OCI-LY7 (cell line): ENCODE measurements at places on chromosomes 5 and 9. TPM values are rescaled to one million over a fixed set of nuclear protein-coding genes. Genes with fewer than 3 reads are reported as not detected.
A peak's percentile ranks its signal among the peaks of the same experiment; 100 is the strongest.

DNA sequence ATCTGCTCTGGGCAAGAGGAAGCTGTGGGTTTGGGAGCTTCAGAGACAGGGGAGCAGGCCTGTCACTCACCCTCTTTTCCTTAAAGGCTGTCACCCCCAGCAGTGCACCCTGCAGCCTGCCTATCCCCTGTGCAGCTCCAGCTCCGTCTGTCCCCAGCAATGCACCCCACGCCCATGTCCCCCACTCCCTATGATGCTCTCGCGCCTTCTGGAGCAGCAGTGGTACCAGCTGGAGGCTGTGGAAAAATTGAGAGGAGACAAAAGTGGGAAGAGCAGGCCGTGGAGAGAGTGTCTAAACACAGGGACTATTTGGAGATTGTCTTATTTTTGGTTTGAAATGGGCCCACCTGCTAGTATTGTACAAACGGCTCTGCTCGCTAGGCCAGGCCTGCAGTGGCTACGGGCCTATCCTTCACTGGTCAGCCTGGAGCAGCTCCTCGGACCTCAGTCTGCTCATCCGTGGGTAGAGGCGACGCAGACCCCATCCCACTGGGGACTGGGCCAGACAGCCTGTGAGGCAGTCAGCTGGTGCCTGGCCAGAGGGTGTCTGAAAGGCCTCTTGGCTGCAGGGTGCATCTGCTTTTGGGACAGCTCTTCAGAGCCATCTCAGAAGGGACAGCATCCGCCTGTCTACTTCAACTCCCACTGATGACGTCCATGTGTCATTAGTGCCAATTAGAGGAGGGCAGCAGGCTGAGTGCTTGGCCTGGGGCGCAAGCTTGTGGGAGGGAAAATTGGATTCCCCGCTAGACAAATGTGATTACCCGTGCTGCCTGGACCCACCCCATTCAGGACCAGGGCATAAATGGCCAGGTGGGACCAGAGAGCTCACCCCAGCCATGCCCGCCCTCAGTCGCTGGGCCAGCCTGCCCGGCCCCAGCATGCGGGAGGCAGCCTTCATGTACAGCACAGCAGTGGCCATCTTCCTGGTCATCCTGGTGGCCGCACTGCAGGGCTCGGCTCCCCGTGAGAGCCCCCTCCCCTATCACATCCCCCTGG lies at the start of gene DBH:
Gene DBH (plus strand): TSS at position 831 of the 999 bp plus-strand sequence. CDS start 9 bp downstream, at position 840.
- no peak for DNase-seq

Gene AGXT2
- total RNA-seq, result not detected in 2 replicates

- no peak for DNase-seq
Observed at GRCh38 chr5:107272509-107272908, 398.2 kb downstream of the EFNA5 start.

Gene GLRA1
- total RNA-seq, result not detected in 2 replicates

GRCh38 chr9:109118808-109119438 lies 824 bp downstream of the TMEM245 start:
- DNase-seq, result no peak

Gene KIF12
- total RNA-seq, result not detected in 2 replicates

Gene FCN2
- total RNA-seq, result not detected in 2 replicates

- DNase-seq, result no peak
Observed at GRCh38 chr5:112512901-112513300, 93.8 kb upstream of the EPB41L4A start.

Gene DRD1
- total RNA-seq, result not detected in 2 replicates

DNA sequence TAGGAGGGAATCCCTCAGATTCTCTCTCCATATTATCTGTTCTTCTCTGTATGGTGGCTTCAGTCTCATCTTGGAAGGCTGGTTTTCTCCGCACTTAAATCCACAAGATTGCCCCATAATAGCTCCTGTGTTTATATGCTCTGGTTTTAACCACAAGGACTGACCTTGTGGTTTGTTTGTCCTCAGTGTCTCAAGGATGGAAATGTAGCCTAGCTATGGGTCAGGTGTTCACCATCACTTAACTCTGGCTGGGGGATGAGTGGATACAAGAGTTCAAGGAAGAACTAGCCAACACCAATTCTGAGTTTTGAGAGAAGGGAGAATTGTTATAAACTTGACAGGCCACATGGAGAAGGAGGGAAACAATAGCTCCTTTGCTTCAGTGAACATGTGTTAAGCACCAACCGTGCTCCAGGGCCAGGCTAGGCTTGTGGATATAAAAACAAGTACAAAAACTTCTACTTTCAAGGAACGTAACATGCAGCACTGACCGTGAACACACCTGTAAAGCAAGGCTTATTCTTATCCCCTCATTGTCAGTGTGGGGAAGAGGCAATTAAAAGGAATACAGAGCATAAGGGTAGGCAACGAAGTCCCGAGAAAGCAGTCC lies 75.6 kb upstream of the VLDLR start:
- DNase-seq, result no peak

Gene ADGRV1
- not detected in 2 replicates for total RNA-seq

- no peak for DNase-seq
Observed at GRCh38 chr9:28915202-28915930, 1342.1 kb upstream of the C9orf72 start.

- no peak for DNase-seq
Observed at GRCh38 chr9:98890256-98890655, 53.5 kb upstream of the COL15A1 start.

Gene MCC
- total RNA-seq, result 0.04 and 0.25 TPM in 2 replicates

Gene PRDM12
- total RNA-seq, result not detected in 2 replicates

Gene LRRC19
- not detected in 2 replicates for total RNA-seq

DNA sequence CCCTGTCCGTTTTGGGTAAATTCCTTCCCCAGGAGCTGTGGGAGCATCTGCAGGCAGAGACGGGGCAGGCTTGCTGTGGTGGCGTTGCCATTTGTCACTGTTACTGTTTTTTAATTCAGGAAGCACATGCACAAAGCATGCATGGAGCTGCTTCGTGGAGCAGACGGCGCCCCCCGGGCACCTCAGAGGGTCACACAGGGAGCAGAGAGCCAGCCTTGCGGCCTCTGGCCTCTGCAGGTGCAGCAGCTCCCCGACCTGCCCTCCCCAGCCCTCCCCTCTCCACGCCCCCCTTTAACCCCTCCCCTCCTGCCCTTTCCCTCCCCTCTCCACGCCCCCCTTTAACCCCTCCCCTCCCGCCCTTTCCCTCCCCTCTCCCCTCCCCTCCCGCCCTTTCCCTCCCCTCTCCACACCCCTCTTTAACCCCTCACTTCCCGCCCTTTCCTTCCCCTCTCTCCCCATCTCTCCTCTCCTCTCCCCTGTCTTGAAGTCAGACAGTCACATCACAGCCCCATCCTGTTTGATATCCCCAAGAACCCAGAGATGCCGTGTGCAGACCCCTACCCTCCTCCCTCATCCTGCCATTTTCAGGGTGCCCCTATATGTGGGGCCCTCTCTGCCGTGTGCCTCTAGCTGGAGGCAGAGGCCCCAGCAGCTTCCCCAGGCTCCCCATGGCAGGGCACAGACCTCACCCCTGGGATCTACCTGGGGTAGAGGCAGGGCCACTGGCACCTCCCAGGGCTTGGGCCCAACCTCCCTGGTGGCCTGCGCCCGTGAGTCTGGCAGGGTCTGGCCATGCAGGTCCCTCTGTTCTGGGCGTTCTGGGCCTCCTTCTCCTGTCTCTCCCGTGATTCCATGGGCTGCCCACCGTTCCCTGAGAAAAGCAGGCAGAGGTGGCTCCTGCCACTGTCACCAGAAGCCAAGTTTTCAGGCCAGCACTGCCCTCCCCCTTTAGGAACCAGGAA lies 29.6 kb upstream of the UBAC1 start:
- DNase-seq, result peak; percentile 91

DNA sequence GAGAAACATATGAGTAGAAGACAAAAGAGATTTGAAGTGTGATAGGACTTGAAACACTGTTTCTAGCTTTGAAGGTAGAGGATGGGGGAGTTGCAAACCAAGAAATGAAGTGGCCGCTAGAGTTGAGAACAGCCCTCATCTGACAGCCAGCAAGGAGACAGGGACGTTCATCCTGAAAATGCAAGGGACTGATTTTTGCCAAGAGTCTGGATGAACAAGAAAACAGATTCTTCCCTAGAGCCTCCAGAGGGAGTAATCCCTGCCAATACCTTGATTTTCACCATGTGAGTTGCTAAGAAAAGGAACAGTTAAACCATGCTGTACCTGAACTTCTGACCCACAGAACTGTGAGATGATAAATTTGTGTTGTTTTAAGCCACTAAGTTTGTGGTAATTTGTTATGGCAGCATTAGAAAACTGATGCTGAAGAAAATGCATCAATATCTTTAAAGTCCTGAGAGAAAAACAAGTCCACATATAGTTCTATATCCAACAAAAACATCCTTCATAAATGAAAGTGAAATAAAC lies 154.0 kb upstream of the ADAMTSL1 start:
- no peak for DNase-seq

GRCh38 chr9:109969011-109969410 lies 189.0 kb downstream of the PALM2AKAP2 start:
- DNase-seq, result peak; percentile 79

DNA sequence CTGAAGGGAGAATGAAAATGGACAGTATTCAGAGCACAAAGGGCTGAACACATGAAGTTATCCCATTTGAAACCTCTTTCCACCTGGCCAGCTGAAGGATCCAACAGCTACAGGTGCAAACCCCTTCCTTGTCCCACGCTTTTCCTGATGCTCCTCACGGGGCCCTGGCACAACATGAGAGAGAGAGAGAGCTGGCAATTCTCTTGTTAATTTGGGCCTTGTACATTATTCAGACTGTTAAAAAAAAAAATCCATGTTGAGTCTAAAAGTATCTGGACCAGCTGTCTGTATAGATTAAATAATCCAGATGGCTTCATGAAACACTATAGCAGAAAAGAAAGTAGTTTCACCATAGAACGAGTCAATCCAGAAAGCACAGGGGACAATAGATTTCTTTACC lies 74.1 kb downstream of the HMHB1 start:
- no peak for DNase-seq

DNA sequence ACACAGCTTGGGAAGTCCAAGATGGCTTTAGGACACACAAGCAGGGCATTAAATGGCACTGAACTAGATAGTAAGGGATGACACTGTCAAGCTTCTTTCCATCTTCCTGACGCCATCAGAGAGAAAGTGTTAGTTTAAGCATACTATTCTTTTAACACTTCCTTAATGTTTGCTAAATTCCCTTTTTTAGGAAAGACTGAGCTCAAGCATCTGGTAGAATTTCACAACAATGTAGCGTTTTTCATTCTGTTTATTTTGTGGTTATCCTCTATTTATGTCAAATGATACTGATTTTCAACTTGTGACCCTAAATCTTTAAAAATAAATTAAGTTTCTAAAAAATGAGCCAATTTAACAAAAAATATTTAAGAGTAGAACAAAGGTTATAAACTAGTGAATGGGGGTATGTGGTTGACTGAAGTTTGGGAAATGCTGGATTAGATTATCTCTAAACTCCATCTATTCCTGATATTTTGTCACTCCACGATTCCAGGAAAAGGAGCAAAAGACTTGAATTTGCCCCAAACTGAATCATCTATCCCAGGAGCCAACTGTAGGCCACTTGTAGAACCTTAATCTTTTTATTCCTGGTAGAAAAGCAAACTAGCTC lies 147.4 kb upstream of the KLF9 start:
- DNase-seq, result no peak

DNA sequence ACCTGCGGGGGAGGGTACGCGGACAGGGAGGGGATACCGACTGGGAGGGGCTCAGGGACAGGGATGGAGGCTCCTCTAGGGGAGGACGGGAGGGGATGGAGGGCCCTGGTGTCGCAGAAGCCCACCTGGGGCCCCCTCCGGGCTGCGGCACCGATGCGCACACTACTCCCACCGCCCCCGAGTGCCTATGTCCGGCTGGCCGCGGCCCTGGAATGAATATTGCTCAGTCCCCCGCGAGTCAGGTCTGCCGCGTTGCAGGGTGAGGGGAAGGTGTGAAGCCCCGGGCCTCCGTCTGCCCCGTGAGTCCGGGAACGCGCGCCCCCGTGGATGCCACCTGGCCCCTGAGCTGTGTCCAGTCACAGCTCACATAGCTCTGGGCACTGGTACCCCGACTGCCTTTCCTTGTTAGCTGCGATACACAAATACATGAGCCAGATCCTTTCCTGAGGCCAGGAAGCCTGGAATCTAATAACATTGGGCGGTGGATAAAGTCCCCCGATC lies 44.5 kb upstream of the PRSS3 start:
- DNase-seq, result no peak

GRCh38 chr5:22431406-22431805 lies 421.7 kb downstream of the CDH12 start:
- no peak for DNase-seq

Gene TMEM232
- 1.7 and 2.9 TPM in 2 replicates for total RNA-seq

DNA sequence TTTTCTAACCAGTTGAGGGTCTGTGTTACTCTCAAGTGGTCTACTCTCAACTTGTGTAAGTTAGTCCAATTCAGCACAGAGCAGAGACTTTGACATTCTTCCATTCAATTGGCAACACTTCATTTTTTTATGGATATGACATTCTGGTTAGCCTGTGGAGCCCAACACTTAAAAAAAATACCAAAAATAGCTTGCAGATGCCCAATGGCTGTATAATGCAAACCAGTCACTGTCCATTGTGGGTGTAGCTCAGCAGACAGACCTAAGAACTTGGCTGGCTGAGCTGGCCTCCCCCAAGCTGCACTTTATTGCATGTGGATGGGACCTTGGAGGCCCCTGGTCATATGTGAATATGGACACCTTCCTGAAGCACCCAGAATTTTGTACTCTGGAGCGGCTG lies 103.2 kb downstream of the DPYSL3 start:
- DNase-seq, result no peak

DNA sequence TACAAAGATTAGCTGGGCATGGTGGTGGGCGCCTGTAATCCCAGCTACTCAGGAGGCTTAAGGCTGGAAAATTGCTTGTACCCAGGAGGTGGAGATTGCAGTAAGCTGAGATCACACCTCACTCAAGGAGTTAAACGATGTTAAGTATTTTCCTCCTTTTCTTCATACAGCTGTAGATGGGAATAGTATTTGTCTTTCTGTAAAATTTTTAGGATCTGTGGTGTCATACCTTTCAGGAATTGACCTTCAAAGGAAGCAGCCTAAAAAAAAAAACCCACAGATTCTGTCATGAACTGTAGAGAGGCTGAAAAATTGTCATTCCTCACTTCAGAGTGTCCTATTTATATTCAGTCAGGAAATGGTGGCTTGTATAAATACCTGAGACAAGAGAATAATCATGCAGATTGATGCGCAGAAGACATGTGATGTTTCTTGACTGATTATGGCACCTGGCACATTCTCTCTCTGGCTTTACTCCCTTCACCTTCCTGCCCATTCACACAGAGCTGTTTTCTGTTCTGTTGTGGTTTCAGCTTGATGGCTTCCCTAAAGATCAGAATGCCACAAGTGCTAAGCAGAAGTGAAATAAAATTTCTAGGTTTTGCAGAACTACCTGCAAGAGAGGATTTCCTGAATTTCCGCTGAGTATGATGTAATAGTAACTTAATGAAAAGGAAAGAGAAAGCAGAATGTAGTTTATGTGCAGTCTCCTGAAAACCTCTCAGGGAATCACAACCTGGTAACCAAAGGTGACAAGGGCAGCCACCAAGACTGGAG lies 3.8 kb downstream of the IFNA1 start:
- DNase-seq, result peak; percentile 51

GRCh38 chr5:135625961-135626360 lies 47.2 kb upstream of the CXCL14 start:
- no peak for DNase-seq

GRCh38 chr5:149410721-149411432 lies 31.8 kb upstream of the IL17B start:
- DNase-seq, result no peak
